ENCODE measurements at places on chromosomes 13 and 19.
A peak's percentile ranks its signal among the peaks of the same experiment; 100 is the strongest.

GRCh38 chr13:88617176-88617575, 946.0 kb downstream of the SLITRK5 start:
- DNase-seq = no peak

DNA sequence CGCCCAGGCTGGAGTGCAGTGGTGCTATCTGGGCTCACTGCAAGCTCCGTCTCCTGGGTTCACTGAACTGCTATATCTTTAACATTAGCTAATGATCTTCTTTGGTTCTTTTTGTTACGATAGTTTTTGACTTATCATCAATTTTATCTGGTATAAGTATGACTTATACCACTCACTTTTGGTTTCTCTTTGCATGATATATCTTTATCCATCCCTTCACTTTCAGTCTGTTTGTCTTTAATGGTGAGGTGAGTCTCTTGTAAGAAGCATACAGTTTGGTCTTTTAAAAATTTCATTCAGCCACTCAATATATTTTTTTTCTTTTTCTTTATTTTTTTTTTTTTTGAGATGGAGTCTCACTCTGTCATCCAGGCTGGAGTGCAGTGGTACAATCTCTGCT, 58.4 kb downstream of the ADGRE1 start:
- no peak for DNase-seq

DNA sequence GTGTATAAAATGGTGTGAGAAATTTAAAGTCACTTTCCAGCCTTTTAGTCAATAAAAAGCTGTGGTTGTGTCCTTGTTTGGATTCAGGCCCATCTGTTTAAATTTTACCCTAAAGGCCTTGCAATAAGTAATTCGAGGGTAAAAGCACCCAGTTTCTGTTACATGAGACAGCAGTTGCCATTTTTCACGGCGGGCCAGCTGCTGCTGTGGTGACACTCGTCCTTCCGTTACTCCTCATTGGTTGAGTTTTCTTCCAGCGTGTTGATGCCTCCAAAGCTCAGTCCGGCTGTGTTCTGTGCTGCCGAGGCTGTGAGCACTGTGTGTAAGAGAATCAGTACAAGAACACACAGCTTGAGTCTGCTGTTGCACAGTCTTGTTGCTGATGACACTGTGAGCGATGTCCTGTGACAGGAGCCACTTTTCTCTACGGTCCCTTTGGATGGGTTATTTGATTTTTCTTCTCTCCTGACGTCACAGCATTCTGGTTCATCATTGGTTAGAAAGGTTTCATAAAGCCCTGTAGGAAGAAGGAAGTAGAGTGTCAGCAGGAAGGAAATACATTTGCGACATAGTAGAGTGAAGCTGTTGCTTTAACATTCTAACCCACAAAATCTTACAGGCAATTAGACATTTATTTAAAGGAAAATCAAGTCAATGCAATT, 602.5 kb upstream of the ARGLU1 start:
- DNase-seq = no peak

DNA sequence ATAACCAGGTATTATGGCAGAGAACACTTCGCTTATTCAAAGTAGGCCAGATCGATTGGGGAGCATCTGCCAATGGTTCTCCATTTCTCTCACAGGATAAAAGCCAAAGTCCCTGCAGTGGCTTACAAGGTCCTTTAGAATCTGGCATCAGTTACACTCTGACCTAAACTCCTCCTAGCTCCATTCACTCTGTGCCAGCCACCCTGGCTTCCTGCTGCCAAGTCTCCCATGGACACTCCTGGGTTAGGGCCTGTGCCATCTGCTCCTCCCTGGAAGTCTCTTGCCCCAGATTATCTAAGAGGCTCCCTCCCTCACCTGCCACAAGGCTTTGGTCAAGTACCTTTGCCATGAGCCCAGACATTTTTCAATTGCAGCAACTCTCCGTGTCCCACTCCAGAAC, 649.2 kb downstream of the DACH1 start:
- DNase-seq = no peak

DNA sequence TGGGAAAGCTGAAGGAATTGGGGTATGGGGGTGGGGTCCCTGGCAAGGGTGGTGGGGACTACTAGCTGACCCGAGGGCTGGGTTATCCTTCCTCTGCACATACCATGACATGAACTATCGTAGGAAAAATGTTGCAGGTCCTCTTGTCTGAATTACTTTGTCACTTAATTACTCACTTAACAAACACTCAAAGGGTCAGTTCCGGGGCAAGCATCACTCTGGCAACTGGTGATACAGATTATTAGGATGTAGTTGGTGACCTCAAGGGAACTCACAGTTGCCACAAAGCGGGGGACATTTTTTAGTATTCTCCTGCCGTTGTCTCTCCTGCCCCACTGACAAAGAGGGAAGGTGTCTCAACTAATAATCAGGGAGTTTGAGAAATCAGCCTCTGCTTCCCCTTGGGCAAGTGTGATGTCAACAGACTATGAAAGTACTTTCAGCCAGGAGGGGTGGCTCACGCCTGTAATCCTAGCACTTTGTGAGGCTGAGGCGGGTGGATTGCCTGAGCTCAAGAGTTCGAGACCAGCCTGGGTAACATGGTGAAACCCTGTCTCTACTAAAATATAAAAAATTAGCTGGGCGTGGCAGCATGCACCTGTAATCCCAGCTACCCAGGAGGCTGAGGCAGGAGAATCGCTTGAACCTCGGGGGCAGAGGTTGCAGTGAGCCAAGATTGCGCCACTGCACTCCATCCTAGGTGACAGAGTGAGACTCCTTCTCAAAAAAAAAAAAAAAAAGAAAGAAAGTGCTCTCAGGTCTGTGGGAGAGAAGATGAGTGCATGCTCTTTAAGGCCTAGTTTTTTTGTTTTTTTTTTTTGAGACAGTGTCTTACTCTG, 10.3 kb downstream of the DNAJB1 start:
- no peak for DNase-seq

DNA sequence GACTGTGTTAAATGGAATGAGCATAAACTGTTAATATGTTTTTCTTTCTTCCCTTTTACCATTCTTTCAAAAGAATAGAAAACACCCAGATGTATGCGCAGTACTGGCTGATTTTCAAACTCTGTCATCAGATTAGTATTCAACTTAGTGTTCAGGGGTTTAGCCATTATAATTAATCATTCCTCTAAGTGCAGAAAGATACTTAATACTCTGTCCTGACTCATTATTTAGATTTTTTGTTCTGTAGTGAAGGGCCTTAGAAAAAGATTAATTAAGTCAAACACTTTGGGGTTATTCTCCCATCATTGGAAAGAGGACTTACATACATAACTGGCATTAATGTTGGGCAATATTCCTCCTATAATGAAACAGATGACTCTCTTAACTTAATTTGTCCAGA, 1316.7 kb upstream of the SLC10A2 start:
- no peak for DNase-seq

GRCh38 chr13:50942630-50943311, 33.2 kb downstream of the RNASEH2B start:
- no peak for DNase-seq

GRCh38 chr13:76851961-76852360, 34.2 kb downstream of the KCTD12 start:
- no peak for DNase-seq

DNA sequence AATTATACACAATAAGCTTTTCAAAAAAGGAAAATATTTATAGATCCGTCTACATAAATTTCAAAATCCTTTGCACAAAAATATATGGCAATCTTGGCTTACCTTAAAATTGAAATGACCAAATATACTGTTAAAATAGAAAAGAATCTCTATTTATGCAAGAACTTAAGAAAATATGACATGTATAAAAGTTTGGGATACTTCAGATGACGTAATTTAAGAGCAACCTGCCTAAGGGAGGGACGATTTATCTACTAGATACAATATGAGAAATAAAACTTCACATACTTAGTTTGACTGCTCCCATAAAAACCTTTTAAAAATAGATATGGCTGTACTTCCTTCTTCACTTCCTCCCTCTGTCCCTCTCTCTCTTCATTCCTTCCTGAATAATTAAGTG, 587.3 kb upstream of the SPRY2 start:
- no peak for DNase-seq

DNA sequence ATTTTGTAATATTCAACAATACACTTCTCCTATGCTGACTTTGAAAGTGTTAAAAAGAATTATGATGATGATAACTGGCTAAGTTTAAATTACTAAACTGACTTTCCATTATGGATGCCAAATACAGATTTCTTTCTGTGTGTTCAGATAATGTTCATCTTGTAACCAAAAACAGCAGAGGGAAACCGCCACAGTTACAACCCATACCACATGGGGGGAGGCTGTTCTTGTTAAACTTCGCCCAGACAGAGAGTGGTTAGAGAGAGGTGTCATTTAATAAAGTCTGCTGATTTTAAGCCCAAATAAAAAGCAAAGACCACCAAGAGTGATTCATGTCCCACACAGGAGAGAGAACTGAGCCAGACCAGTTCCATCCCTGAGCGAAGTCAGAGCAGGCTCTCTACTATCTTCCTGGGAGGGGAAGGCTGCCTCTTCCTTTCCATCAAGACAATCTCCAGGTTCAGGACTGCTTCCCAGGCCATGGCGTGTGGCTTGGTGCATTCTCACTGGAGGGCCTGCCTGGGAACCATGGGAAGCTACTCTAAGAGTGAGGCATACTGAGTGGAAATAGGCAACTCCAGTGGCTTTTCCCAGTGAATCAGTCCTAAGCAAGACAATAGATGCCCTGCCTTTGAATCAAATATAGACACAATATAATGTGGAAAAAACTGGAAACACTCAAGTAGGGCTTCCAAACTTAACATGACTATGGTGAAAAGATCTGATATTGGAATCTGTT, 18.2 kb downstream of the EFNB2 start:
- DNase-seq = no peak

- no peak for DNase-seq
These were observed 114.8 kb downstream of the COL4A2 start for GRCh38 chr13:110421696-110422385.

DNA sequence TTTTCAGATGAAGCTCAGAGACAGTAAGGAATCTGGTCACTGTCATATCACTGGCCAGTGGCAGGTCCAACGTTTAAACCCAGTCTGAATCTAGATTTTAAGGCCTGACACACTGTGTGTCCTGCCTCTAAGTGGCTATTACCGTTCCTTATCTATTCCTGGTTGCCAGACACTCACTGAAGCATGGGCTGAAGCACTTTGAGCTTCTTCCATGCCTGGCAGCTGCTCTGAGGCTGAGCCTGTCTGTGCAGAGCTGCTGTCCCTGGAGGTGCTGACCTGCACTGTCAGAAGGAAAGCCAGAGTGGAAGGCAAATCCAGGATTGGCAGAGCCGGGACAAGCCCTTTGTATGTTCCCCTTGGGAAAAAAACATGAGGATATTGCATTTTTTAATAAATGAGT, 109.2 kb upstream of the SLC7A1 start:
- no peak for DNase-seq

DNA sequence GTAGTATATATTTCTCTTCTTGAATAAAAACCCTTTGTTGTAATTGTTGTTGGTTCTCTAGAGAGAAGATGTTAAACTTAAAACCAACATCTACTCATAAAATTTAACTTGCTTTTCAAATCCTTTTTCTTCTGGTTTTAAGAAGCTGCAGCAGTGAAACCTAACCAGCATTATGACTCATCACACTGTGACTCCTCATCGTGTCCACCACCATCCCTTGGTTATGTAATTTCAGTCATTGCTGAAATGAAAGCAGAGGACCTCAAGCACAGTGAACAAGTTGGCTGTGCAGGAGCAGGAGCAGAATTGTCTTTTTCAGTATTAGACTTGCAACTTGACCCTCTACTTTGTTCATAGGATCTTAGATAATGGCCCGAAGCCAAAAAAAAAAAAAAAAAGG, 64.9 kb upstream of the HTR2A start:
- no peak for DNase-seq

GRCh38 chr13:23752111-23753001, 136.8 kb downstream of the MIPEP start:
- no peak for DNase-seq

- DNase-seq = no peak
These were observed 22.3 kb upstream of the STARD13 start for GRCh38 chr13:33307843-33308242.

DNA sequence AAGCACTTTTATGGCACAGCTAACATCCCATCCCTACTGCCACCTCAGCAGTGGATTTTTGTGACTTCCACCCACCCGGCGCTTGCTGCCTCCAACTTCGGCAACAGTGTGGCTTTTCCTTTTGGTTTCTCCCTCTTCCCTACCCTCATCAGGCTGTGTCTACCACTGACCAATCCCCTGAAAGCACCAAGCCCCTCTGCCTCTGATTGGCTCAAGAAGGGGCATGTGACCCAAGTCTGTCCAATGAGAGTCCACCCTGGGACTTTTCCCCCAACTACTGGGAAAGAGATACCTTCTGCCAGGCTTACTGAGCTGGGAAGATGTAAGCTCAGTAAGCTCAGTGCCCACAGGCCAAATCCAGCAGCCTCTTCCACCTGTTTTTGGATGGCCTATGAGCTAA, 5.8 kb downstream of the SMIM7 start:
- DNase-seq = no peak

DNA sequence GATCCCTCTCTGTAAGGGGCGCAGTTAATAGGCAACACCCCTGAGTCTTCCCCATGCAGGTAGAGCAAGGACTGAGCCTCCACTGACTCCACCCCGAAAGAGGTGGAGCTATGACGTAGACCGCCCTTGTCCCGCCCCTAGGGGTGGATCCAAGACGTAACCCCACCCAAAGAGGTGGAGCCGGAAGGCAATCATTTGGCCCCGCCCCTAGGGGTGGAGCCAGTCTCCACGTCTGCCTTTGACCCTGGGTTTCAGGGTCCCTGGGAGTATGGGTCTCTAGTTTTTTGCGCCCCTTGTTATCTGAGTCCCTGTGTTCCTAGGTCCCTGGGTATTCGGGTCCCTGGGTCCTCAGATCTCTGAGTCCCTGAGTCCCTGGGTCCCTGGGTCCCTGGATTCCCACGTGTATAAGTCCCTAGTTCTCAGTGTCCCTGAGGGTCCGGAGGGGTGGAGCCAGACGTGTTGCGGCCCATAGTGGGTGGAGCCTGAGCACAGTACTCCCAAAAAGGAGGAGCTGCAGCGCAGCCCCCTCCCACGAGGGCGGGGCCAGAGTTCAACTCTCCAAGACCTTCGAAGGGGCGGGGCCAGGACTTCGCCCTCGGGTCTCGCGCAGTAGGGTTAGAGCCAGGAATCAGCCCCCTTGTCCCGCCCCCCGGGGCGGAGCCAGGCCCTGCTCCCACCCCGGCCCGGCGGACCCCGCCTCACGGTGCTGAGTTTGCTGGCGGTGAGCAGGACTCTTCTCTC, 5.3 kb downstream of the DENND1C start:
- peak; percentile 39 for DNase-seq

GRCh38 chr13:113922412-113923118, 51.3 kb downstream of the C13orf46 start:
- DNase-seq = no peak

- DNase-seq = no peak
These were observed 4.9 kb upstream of the CERS1 start for GRCh38 chr19:18900700-18901481.

DNA sequence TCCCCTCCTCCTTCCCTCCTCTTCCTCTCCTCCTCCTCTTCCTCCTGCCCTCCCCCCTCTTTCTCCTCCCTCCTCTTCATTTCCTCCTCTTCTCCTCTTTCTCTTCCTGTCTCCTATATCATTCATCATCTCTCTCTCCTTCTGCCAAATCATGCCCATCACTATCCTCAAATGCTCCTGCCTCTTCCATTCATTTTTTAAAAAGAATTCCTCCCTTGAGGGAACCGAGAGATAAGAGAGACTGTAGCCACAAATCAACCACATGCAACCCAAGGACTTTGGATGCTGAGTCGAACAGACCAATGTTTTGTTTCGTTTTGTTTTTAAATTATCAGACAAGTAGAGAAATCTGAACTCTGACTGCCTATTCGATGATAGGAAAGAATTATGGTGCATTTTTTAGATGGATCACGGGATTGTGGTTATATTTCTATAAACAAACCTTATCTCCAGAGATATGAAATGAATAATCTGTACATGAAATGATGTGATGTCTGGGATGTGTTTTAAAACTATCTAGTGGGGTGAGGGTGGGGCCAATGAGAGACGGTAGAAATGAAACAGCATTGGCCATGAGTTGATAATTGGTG, 9.5 kb upstream of the ZNF541 start:
- no peak for DNase-seq

Measured in stimulated activated CD4-positive, alpha-beta T cell treated with anti-CD3 and anti-CD28 coated beads, Interleukin-1b, Interleukin-23, amount 100 ng/mL, for 4 hours (primary cell).